Muscle of leg (tissue), 16 donors: ENCODE measurements at places on chromosomes 6 and 20. TPM values are rescaled to one million over a fixed set of nuclear protein-coding genes. Genes with fewer than 3 reads are reported as not detected.

DNA sequence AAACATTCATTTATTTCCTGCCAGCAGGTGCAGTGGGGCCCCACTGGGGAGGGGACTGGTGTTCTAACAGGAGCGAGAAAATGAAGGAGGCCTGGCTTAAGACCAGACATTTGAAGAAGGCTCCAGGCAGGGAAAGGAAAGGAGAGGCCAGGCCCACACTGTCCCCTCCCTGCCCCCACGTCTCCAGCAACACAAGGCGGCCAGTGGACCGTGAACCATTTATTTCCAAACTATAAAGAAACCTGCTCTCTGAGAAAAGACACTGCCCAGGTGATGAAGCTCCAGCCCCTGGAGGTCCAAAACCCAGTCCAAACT lies 41.4 kb upstream of the CDH22 start:
- DNase-seq = peak; percentile 61

GRCh38 chr20:32285621-32286371 lies 8.3 kb downstream of the KIF3B start:
- peak; percentile 53 for DNase-seq

GRCh38 chr20:2123720-2124119 lies 22.1 kb downstream of the STK35 start:
- no peak for DNase-seq

- peak; percentile 41 for DNase-seq
These were observed 132.8 kb upstream of the ZNF184 start for GRCh38 chr6:27605401-27606342.

DNA sequence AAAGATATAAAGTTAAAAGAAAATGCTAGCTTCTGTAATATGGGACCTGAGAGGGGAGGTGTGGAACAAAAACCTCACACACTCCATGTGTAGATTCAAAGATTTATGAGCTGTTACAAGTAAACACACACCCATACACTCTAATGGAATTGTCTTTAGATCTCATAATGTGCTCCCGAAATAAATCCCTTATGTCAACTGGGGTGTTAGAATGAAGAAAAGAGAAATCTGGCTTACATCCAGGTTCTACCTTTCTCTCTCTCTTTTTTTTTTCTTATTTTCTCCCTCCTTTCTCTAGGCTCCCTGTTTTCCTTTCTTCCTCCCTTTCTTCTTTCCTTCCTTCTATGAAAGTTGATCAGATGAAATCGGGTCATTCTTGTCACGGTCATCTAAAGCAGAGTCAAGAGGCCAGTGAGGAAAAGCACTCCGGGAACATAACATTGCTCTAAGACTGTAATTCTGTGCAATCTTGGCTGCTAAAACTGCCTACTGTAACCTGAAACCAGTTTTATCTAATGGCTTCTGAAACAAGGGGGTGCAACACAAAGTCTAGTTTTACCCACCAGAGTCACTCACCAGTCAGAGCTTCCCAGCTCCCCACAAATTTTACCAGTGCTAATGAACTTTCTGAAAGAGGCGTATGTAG lies 68.3 kb upstream of the BTBD3 start:
- no peak for DNase-seq

GRCh38 chr20:63363013-63363957 lies 2.1 kb upstream of the CHRNA4 start:
- DNase-seq = no peak

DNA sequence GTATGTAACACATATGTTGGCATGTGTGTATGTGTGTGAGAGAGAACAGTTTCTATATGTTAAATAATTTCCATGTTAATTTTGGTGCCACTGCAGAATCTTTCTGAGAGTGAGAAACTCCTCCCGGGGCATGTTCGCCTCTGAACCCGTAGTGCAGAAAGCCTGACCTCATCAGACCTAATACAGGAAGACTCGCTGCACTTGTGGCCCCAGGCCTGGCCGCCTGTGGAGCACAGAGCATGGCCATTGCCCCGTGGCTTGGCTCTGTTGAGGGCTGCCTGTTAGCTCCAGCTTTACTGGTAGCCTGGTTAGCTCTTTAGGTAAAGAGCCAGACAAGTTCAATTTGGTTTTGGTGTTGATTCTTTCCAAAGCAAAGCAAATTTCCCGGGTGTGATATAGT lies 25.5 kb downstream of the FARS2 start:
- DNase-seq = no peak

- DNase-seq = no peak
These were observed 841.8 kb downstream of the PHF3 start for GRCh38 chr6:64477391-64477790.

- no peak for DNase-seq
These were observed 105.3 kb upstream of the KCNG1 start for GRCh38 chr20:51128198-51128597.

- no peak for DNase-seq
These were observed 3.9 kb upstream of the NKX2-2 start for GRCh38 chr20:21517566-21518277.

- DNase-seq = peak; percentile 73
These were observed 49.9 kb downstream of the STK4 start for GRCh38 chr20:45016089-45016671.

DNA sequence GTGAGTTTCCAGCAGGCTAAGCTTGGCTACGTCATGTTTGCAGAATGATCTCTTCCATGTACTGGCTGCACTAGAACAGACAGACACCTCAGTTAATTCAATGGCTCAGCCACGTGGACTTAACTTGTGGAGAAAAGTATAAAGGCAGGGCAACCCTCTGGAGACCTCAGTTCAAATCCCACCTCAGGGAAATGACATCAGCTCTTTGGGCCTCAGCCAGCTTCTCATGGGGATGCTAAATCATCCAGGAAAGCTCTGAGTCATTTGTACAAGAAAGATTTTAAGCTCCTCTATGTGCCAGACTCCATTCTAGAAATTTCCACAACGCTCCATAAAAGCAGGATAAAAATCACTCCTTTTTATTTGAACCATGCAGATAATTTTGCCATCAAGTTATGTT lies 128.5 kb upstream of the SALL4 start:
- peak; percentile 29 for DNase-seq

DNA sequence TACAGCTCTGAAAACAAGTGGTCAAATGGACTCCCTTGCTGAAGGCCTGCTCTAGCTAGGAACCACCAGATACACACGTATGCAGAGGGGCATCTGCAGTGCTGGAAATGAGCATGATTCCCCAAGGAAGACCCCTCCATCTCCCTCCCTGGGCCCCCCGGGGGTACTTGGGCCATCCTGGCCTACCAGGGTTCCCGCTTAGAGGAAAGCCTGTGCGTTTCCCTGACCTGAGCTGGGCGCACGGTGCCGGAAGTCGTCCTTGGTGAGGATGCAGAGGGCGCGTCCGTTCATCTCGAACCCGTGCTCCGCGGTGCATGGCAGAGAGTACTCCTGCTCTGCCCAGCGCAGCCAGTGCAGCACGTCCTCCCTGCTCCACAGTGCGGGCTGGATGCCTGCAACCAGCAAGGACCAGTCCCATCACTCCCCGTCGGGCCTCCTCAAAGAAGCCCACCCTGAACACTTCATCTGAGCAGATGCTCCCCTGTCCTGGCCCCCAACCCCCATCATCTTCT lies 11.8 kb downstream of the ETV7 start:
- no peak for DNase-seq

GRCh38 chr6:36722879-36723278 lies 25.3 kb downstream of the RAB44 start:
- no peak for DNase-seq

GRCh38 chr6:149951096-149951495 lies 9.3 kb downstream of the ULBP2 start:
- DNase-seq = no peak

DNA sequence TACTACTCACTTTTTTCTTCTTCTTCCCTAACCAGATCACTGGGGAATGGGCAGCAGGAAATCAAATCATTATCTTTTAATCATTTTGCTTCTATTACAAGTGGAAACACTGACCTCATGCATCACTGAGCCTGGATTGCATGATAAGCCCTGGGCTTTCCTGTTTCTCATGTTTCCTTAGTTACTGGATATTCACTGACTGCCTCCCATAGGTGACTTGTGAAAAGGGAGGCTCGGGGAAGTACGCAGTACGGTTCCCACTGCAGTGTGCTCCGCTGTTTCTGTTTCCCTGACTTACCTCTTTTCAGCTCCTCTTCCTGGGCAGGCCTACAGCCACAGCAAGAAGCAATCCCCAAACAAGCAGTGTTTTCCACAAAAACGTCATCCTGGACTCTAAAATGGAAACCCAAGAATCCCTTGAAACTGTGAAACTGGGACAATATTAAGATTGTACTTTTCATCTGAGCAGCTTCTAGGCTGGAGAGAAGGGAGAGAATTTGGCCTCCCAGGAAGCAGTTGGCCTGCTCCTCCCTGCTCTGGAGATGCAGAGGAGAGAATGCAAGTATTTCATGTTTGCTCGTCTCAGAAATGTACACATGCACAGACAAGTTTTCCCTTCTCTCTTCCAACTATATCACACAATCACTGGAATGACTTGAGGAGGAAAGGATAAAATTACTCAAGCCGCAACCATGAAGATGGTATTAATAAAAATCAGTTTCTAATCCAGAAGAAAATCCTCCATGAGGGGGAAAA lies 13.1 kb downstream of the BTNL2 start:
- peak; percentile 92 for DNase-seq

DNA sequence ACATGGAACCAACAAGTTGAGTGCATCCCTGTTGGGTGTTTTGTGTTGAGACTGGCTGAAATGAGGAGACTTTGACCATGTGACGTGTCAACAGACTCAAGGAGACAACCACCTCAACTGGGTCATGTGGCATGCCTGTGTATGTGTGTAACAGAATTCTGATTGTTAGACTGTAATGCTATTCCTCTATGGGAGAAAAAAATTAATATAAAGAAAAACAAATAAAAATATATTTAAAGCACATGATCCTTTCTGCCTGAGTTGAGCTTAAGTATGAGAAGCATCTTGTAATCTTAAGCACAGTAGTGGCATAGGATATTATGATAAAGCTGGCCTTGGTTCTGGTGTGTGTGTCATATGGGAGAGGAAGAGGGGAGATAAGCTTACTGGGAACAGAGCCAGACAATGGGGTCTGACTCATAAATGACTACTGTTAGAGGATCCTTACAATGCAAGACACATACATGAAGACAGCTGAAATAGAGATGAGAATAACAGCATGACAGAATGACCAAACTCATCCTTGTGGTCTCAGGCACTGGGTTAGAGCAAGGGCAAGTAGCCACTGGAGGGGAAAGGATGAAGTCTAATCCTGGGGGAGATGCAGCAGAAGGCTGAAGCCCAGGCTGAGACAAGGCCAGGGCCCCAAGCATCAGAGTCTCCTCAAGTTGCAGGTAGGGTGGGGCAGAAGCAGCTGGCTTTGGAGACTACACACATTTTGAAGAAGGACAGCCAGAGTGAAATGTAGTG lies 9.2 kb downstream of the TP53INP2 start:
- peak; percentile 59 for DNase-seq

GRCh38 chr6:168440520-168441433 lies at the start of gene SMOC2:
SMOC2 (plus strand) TSS chr6:168441184; CDS start chr6:168441371, 187 bp downstream.
- DNase-seq = peak; percentile 78

GRCh38 chr6:169241688-169242350 lies 11.8 kb downstream of the THBS2 start:
- no peak for DNase-seq

- no peak for DNase-seq
These were observed 304.1 kb upstream of the SLC35B3 start for GRCh38 chr6:8739454-8739853.

GRCh38 chr20:64214113-64214512 lies 41.4 kb upstream of the PCMTD2 start:
- no peak for DNase-seq

- peak; percentile 7 for DNase-seq
These were observed 149.1 kb upstream of the BEND3 start for GRCh38 chr6:107264357-107264840.

GRCh38 chr6:140879946-140880345 lies 1252.8 kb upstream of the GJE1 start:
- peak; percentile 50 for DNase-seq

- DNase-seq = peak; percentile 27
These were observed 21.5 kb upstream of the CHD6 start for GRCh38 chr20:41639630-41640029.

- peak; percentile 37 for DNase-seq
These were observed 105.5 kb upstream of the MYL9 start for GRCh38 chr20:36435592-36436541.

DNA sequence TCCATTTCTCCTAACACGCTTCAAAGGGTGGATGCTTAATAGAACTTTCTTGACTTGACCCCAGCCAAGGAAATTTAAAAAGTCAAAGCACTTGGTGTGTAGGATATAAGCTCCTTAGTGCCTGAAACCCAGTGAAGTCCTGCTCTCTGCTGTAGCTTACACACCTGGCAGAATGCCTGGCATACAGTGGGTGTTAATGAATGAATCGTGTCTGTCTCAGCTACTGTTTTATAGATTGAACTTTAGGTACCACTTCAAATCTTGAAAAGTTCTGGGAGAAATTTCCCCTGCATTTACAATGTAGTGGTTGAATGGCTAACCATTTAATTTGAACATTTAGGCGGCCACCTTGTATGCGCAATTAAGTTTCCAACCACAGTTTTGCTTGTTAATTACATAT lies 70.5 kb upstream of the ZNF217 start:
- DNase-seq = no peak

GRCh38 chr6:52041134-52041533 lies 46.3 kb downstream of the PKHD1 start:
- DNase-seq = no peak

GRCh38 chr6:139236105-139236504 lies 55.7 kb downstream of the TXLNB start:
- no peak for DNase-seq

GRCh38 chr6:75305573-75305972 lies 21.0 kb upstream of the TMEM30A start:
- DNase-seq = no peak

- no peak for DNase-seq
These were observed 33.3 kb downstream of the BPIFB4 start for GRCh38 chr20:33112547-33113386.

DNA sequence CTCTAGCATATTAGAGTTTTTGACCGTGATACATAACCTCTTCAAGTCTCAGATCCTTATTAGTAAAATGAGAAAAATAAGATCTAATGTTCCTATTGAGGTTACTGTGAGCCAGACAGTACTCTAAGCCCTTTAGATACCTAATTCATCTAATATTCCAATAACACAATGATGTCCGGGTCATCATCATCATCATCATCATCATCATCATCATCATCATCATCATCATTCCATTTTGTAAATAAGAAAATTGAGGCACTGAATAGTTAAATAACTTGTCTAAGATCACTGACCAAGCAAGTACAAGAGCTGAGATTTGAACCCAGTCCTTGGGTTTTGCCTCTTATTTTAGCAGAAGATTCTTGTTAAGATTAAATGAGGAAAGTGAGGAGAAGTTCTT lies 643.0 kb downstream of the HDGFL1 start:
- no peak for DNase-seq

GRCh38 chr20:34607066-34607465 lies 48.5 kb downstream of the MAP1LC3A start:
- DNase-seq = no peak

- peak; percentile 75 for DNase-seq
These were observed 107.2 kb downstream of the LY86 start for GRCh38 chr6:6695625-6696276.

The POM121L2 gene
- not detected for polyA plus RNA-seq

The LY86 gene
- polyA plus RNA-seq = 2.8 TPM

The ADA gene
- polyA plus RNA-seq = 8.1 TPM

The SIRPD gene
- not detected for polyA plus RNA-seq

The SRF gene
- polyA plus RNA-seq = 58.2 TPM

The PTCHD4 gene
- polyA plus RNA-seq = 1.4 TPM

The TTK gene
- polyA plus RNA-seq = 10.1 TPM

The LY6G6D gene
- 0.76 TPM for polyA plus RNA-seq

The HRH3 gene
- polyA plus RNA-seq = 0.14 TPM

The CDSN gene
- polyA plus RNA-seq = 0.07 TPM

The RAMACL gene
- 0.12 TPM for polyA plus RNA-seq

The PM20D2 gene
- polyA plus RNA-seq = 33.8 TPM

The WFDC2 gene
- polyA plus RNA-seq = not detected

The ZSCAN26 gene
- 19.6 TPM for polyA plus RNA-seq

The DSN1 gene
- polyA plus RNA-seq = 10.5 TPM

The ZNF341 gene
- polyA plus RNA-seq = 2.5 TPM

The DDX43 gene
- 0.44 TPM for polyA plus RNA-seq
